ENCODE measurements at places on chromosomes 6 and 20.

DNA sequence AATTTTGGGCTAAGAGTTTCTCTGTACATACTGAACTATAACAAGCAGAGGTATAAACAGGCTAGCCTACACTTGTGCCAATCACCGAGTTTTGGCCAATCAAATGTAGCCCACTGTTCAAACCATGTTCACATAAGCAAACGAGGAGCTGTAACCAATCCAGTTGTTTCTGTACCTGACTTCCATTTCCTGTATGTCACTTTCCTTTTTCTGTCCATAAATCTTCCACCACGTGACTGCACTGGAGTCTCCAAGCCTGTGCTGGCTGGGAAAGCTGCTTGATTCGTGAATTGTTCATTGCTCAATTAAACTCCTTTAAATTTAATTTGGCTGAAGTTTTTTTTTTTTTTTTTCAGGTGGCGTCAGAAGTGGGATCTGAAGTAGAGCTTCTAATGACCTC is 332.9 kb downstream of the RNF144B start:
- DNase-seq: no peak

- DNase-seq: no peak
Measured at GRCh38 chr6:119173249-119174084, 95.0 kb upstream of the FAM184A start.

- no peak for DNase-seq
Measured at GRCh38 chr6:35128496-35128895, 12.6 kb downstream of the TCP11 start.

DNA sequence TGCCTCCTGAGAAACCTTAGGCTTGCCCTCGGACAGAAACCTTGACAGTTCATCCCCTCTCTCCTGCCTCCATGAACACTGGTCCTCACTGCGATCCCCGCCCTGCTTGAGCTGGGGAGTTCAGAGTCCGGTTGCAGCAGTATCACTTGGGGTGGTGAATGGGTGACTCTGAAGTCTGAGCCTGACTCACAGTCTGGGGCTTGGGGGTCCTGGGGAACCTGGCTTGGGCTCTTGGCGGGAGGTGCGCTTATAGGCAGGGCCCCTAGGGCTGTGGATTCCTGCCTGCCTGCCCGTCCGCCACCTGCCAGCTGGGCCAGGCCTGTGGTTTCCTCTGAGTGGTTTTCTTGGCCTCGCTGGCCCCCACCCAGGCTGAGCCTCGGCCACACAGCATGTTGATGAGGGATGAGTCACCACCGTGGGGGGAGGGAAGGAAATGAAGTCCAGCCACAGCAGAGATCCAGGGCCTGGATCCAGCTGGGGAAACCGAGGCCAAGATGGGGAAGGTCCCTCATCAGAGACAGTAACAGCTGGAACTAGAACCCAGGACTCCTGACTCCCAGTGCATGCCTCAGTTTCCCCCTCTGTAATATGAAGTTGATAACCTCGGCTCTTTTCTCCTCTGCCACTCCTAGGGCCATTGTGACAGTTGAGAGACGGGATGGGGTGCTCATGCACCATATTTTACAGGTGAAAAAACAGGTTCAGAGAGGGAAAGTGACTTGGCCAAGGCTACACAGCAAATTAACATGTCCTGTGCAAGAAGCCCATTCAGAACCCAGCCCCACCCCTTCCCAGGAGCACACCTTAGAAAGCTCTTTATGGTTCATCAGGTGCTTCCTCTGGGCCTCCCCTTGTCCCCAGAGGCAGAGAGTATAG is 9.2 kb downstream of the FOXS1 start:
- DNase-seq: peak; percentile 51

DNA sequence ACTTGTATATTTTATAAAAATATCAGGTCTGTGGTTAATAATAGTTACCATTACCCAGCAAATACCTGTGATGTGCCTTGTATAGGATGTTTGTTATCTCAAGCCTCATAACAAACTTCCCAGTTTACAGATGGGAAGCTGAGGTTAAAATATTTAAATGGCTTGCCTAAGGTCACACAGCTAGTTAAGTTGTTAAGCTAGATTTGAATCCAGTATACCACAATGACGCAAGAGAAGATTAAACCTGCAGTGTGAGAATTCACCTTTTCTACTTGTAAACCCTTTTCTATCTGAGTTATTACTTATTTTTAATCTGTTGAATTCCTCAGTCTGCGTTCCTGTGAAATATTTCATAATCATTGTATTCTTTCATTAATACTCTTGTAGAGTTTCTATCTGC is 4.9 kb downstream of the DSP start:
- no peak for DNase-seq

DNA sequence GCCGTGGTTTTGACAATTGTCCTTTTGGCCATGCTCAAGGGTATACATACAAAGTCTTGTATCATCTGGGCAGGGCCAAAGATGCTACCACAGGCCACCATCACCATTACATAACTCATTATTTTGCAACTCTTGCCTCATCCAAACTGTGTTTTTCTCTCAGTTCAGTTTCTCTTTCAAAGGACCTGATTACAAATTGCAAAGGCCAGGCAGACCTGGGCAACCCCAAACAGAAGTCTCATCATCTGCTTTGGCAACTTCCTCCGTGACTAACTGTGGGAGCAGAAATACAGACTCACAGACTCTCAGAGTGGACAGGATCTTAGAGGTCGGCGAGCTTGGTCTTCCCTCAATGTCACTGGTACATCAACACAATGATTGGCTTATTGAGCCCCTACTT is 117.8 kb upstream of the NEDD9 start:
- DNase-seq: no peak

DNA sequence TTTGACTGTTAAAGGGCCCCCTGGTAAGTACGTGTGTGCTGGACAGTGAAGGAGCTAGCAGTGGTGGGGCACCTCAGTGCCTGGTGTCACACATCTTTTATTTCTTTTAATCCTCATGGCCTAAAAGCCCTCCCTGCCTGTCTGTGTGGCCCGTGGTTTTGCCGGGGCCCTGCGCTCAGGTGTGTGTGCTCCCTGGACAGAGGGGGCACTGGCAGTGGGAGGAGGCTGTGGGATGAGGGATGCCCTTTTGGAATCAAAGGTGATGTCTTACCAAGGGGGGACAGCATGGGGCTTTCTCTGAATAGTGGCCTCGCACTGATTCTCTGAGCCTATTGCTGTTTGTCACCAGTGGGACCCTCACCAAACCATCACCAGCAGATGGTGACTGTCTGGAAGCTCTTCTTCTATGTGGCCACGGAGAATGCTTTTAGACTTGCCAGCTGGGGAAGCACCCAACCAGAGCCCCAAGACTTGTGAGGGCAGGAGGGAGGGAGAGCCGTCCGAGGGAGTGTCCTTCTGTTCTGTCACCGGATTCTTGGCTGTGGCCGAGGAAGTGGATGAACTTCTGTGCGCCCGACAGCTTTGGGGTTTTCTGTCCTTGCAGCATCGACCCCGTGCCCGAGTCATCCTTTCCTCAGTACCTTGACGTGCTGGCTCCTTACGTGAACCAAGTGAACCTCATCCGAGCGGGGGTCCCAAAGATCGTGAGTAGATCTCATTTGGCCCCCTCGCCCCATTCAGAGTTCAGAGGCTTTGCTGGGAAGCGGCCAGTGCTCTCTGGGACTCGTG is 18.1 kb downstream of the PNLDC1 start:
- no peak for DNase-seq

DNA sequence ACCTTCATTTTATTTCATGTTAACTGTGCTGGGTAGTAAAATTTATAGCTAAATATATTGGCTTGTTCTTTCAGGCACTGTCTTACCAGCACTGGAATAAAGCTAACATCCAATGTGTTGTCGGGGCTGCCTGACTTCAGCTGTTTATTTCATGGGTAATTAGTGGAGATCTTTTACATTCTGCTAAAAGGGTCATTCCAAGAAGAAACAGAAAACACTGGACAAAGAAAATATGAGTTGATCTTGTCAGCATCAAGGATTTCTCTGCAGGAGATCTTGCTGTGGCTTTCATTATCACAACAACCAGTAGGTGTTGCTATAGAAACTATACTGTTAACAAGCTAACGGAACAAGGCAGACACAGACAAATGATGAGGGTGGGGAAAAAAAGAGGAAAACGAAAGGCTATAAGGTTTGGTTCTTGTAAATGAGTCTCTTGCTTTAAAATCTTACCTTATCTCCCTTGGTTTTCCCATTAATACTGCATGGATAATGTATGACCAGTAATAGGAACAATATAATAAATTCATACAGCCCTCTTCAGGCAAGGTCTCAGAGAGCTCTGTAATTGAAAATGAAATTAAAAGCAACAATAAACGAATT is 206.8 kb downstream of the SIM1 start:
- no peak for DNase-seq

- no peak for DNase-seq
Measured at GRCh38 chr6:135904666-135905065, 53.2 kb downstream of the PDE7B start.

GRCh38 chr6:139395891-139396301 is 21.4 kb upstream of the CITED2 start:
- no peak for DNase-seq

DNA sequence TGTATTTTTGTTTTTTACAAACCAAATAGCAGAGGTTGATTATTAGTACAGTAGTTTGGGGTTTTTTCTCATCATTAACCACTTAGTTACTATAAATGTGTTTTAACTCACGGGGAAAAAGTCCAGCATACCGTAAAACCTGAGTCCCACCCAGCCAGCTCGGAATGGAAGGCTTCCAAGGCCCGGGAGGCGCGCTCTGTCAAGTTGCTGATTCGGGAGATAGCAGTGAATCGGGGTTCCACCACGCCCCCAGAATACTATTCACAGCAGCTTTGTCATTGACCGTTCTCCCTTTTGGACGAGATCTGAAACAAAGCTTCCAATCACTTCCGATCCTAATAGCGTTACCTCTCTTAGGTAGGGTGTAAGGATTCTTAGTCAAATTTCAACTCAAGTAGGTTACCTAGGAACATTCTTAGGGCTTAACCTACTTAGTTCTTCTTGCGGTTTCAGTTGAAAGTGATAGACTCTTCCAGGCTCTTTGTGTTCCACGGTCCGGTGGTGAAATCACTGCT is 232.8 kb upstream of the QKI start:
- DNase-seq: no peak

- DNase-seq: no peak
Measured at GRCh38 chr20:34190262-34190661, 51.0 kb upstream of the ASIP start.

- no peak for DNase-seq
Measured at GRCh38 chr6:144911322-144911721, 626.2 kb downstream of the UTRN start.

DNA sequence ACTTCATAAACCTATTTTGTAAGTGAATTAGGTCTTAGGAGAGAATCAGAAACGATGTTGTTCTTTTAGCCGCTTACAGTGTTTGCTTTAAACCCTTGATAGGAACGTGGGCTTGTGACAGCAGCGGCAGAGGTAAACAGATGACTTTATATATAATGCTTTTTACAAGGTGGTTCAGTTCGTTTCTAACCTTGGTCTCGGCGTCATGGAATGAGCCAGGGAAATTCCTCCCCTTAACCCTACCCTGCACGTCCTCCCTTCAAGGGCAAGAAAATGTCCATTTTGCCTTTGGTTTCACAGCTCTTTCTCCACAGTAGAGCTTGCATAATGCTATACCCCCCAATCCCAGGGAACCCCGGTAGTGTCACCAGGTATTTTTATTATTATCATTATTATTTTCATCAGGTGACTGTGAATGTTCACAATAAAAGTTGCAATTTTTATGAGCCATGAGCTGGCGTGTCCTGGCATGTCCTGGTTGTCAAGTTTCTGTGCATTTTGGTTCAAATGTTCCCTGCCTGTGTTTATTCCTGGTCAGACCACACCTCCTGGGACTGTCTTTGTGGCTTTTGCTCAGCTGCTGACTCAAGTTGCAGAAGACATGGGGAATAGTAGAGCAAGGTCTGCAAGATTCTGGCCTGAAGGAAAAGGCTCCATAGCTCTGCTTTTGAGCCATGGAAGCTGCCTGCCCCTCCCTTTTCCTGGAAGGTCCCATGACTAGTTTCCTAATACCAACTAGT is 112.8 kb upstream of the BMP2 start:
- no peak for DNase-seq

DNA sequence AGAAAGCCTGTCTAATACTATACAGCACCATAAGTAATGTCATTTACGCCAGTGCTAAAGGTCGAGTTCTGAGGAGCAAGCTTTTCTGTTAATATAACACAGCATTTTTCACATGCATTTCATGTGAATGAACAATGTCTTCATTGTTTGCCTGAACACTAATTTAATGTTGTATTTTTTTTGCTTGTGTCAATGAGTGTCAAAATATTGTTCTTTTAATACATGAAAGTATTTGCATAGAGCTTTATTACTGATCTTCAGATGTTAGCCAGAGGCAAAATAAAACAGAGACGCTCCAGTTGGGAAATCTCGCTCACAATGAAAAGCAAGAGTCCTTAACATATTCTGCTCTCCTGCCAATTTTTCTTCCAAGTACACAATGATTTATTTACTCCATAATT is 151.8 kb downstream of the FOXC1 start:
- no peak for DNase-seq

- DNase-seq: no peak
Measured at GRCh38 chr6:22736740-22737139, 167.4 kb downstream of the HDGFL1 start.

- peak; percentile 18 for DNase-seq
Measured at GRCh38 chr6:3228771-3229565, 1.5 kb upstream of the TUBB2B start.

DNA sequence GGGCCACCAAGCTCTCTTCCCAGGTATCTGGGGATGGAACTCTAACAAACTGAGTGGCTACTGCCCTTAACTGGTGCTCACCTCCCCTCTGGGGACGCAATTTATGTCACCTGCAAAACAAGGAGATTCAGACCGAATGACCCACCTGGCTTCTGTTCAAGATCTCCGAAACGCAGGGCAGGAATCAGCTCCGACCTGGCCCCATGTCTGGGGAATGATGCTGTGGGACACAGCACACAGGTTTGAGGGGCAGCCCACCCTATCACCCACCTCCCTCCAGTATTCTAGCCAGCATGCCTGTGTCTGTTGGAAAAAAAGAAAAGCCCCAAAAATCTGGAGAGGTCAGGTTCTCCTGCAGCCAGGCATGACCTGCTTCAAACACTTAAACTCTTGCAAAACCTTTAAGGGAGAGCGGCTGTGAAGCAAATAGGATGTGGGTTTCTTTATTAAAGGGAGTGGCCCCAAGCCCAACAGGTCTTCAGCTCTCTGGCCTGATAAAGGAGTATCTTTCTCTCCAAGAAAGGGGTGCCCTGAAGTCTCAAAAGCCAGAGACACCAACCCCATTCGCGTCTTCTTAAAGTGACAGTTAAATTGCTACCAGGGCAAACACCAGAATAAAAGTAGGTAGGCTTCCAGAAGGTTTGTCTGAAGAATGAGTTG is 6.4 kb downstream of the PREX1 start:
- no peak for DNase-seq

DNA sequence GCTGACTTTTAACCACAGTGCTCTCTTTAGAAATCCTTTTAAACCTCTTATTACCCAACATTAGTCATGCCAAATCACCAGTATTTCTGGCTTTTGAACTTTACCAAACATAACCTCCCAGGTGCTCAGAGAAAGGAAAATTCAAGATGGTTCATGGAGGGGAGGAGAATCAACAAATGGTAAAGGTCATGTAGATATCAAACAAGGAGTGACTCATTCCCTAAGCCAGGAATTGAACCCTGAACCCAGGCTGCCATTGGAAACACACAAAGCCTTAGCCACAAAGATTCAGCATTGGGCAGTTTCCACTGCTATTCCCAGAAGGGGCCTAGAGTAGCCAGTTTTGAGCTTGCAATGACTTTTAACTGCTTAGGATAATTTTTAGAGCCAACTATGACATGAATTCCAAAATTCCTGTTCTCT is 21.6 kb upstream of the ENTPD6 start:
- no peak for DNase-seq
